ENCODE measurements at places on chromosomes 7 and 10. TPM values are rescaled to one million over a fixed set of nuclear protein-coding genes. Genes with fewer than 3 reads are reported as not detected.
A peak's percentile ranks its signal among the peaks of the same experiment; 100 is the strongest.

VIPR2 gene
- 1.2 TPM for total RNA-seq

DNA sequence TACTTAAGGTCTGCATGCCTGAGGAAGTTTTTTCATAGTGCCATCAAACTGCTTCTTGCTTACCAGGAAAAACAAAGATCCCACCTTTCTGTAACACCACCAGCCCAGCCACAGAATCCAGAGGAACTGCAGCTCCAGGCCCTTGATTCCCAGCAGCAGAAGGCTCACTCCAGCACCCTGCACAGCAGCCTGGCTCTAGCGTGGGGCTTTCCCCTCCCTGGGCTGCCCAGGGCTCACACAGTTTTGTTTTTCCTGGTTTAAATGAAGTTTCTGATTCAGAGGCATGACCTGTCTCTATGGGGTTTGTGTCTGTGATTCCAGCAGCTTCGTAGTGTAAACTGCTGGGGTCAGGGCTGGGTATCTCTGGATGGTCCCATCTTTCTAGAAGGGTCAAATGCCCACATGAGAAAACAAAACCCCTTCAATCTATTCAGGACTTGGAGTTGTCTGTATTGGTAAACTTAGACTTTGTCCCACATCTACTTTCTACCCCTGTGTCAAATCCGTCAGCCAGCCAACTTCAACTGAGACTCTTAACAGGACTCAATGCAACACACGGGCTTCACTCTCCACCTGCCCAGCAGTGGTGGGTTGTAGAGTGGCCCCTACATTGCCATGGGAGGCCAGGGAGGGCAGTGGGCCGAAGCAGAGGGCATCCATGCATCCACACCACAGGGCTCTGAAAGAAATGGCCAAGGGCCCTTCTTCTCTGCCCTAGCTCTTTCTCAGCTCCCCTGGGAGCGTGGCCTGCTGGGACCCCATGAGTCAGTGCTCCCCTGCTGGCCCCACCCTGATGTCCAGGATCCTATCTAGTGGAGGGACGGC lies 73.6 kb downstream of the ATXN7L1 start:
- H3K4me3 ChIP-seq: no peak overlapping the region
- DNase-seq: no peak
- H3K4me1 ChIP-seq: peaks cover 37% of the 10 kb centered on the region
- no peak overlapping the region for H3K27ac ChIP-seq
- H3K27me3 ChIP-seq: no peaks in the 10 kb centered on the region

DNA sequence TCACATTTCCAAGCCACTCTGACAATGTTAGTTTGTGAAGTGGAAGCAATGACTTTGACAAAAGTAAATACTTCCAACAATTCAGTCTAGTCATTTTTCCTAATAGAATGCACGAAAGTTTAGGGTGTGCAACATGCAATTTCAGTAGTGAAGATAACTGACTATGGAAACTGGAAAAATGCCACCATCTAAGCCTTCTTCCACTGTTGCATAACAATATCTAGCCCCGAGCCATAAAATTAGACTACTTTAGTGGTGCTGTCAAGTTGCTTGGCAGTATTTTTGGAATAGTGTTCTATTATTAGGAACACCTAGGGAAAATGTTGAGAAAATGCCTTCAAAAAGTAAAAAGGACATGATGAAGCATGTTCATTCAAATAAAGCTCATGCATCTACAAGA lies 17.9 kb downstream of the SEMA3A start:
- no peak for DNase-seq
- no peaks in the 10 kb centered on the region for H3K27me3 ChIP-seq
- H3K4me1 ChIP-seq: peaks cover 11% of the 10 kb centered on the region
- peaks cover 33% of the 10 kb centered on the region for H3K36me3 ChIP-seq

- H3K36me3 ChIP-seq: no peaks in the 10 kb centered on the region
- no peaks in the 10 kb centered on the region for H3K4me1 ChIP-seq
- no peaks in the 10 kb centered on the region for H3K27me3 ChIP-seq
- H3K4me3 ChIP-seq: no peak overlapping the region
Measured at GRCh38 chr10:54402576-54402975, 398.5 kb downstream of the PCDH15 start.

DNA sequence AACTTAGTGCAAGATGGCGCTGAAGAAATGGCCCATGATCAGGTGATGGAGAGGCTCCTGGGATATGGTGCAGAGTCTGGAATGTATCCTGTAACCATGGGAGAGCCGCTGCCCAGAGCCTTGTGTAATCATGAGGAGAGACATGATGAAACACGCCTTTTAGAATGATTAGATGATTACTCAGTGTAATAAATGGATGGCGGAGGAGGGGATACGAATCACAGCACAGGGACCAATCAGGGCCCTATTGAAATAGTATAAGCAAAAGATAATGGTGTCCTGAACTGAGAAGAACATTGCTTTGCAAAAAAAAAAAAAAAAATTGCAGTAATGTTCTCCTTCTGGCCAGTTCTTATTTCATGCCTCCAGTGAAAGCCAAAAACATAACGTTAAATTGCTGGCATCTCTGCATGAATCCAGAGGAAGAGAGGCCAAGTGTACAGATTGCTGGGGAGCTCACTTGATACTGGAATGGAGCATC lies 668.5 kb upstream of the AUTS2 start:
- H3K27me3 ChIP-seq: no peaks in the 10 kb centered on the region
- H3K27ac ChIP-seq: no peak overlapping the region
- no peaks in the 10 kb centered on the region for H3K36me3 ChIP-seq
- no peak overlapping the region for H3K4me3 ChIP-seq

GRCh38 chr10:95300022-95300539 lies 9.3 kb upstream of the PDLIM1 start:
- no peak overlapping the region for H3K27ac ChIP-seq
- no peak for DNase-seq
- no peak overlapping the region for H3K4me3 ChIP-seq
- no peaks in the 10 kb centered on the region for H3K36me3 ChIP-seq
- peaks cover 20% of the 10 kb centered on the region for H3K4me1 ChIP-seq

- no peaks in the 10 kb centered on the region for H3K4me1 ChIP-seq
- peak; percentile 13 for DNase-seq
- H3K27me3 ChIP-seq: no peaks in the 10 kb centered on the region
- no peak overlapping the region for H3K27ac ChIP-seq
- peaks cover 74% of the 10 kb centered on the region for H3K36me3 ChIP-seq
Measured at GRCh38 chr7:50655020-50655419, 89.8 kb upstream of the DDC start.

DNA sequence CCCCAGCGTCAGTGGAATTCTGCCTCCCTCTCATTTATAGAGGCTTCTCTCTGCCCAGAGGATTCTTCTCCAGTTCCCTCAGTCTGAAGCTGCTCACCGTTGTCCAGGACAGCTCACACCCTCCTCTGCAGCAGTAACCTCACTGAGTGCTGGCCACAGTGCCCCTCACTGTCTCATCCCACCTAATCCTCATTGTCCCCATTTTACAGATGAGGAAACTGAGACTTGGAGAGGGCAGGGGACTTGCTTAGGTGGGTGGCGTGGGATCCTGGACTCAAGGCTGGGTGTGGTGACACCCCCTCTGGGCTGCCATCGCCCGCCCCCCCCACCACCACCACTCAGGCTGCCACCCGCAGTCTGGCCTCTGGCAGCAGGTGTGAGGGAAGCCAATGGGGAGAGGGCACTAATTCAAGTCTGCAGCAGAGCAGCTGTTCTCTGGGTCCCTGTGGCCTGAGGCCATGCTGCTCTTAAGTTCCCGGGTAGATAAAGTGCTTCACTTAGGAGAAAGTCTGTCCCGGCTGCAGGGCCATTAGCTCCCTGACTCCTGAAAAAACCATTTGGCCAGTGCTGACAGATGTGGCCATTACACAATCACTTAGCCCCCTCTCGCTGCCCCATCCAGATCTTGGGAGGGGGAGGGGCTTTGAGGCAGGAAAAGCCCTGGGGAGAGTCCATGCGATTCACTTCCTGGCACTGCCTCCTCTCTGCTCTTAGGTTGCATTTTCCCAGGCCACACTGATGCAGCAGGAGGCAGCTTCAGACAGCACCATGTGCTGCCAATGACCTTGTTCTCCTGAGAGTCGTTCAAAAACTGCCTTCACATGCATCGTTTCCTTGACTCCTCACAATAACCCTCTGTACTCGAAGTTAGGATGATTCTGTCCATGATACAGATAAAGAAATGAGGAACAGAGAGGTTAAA lies 36.3 kb downstream of the DRGX start:
- H3K4me1 ChIP-seq: no peaks in the 10 kb centered on the region
- peak; percentile 81 for DNase-seq
- H3K4me3 ChIP-seq: no peak overlapping the region
- no peaks in the 10 kb centered on the region for H3K27me3 ChIP-seq
- no peaks in the 10 kb centered on the region for H3K36me3 ChIP-seq
- H3K27ac ChIP-seq: peak overlapping the region; percentile 44

DNA sequence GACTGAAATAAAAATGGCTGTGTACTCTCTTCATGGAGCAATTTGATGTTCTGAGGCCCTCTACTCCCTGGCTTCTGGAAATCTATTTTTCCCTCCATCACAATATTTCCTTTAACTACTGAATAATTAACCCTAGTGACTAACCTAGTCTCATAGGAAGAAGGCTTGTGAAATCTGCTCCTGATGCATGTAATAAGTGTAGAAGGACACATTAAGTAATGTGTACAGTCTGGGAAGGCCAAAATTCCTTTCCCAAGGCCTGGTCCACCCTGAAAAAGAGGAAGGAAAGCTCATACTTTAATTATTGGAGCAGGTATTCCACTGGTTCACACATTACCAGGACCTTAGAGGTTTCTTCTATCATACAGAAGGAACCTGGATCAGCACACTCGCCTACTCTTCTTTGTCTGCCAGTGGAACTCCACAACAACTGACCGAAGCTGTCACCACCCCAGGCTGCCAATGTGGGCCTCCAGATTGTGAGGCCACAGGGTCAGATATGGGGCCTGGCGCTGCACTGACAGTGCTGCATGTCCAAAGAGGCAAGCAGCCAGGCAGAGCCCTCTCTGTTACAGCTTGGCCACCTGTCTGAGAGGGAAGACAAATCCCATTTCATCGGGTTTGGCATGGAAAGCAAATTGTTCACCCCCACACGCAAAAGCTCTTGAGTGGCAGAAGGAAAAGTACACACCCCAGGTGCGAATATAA lies 54.4 kb upstream of the FAM133B start:
- H3K4me1 ChIP-seq: no peaks in the 10 kb centered on the region
- H3K36me3 ChIP-seq: no peaks in the 10 kb centered on the region
- H3K27me3 ChIP-seq: no peaks in the 10 kb centered on the region
- no peak overlapping the region for H3K4me3 ChIP-seq
- H3K27ac ChIP-seq: no peak overlapping the region

- no peaks in the 10 kb centered on the region for H3K36me3 ChIP-seq
- H3K27ac ChIP-seq: no peak overlapping the region
- H3K4me3 ChIP-seq: no peak overlapping the region
- no peaks in the 10 kb centered on the region for H3K27me3 ChIP-seq
Measured at GRCh38 chr7:7746458-7746857, 28.1 kb upstream of the RPA3 start.

Data from endodermal cell (in vitro differentiated cells).